Peyer's patch (tissue), 4 donors: ENCODE measurements at places on chromosomes 1 and 21. TPM values are rescaled to one million over a fixed set of nuclear protein-coding genes. Genes with fewer than 3 reads are reported as not detected.

Gene TTLL10
- total RNA-seq, result 1.6 TPM

Gene HSD11B1
- 8.6 TPM for total RNA-seq

Gene SPATA21
- total RNA-seq, result not detected

- no peak for DNase-seq
Observed at GRCh38 chr1:33466159-33466558, 6.3 kb upstream of the ZSCAN20 start.
